ENCODE measurements at places on chromosomes 5 and 9.
A peak's percentile ranks its signal among the peaks of the same experiment; 100 is the strongest.

DNA sequence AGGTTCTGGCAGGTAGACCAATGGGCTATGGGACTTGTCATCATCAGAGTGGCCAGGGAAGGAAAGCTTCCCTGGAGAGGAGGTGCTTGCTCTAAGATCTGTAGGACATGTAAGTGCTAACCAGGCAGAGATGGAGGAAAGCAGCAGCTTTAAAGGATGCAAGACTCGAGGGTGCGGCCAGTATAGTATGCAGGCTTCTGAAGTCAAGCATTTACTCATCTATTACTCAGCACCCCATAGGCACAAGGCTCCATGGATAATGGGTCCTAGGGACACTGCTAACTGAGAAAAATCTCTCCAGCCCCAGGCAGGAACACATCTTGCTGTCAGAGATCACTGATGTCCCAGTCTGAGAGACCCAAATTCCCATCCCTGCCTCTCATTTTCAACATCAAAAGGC lies 49.7 kb downstream of the WWC1 start:
- DNase-seq: no peak

GRCh38 chr9:127644943-127645342 lies 32.9 kb downstream of the STXBP1 start:
- DNase-seq: no peak

DNA sequence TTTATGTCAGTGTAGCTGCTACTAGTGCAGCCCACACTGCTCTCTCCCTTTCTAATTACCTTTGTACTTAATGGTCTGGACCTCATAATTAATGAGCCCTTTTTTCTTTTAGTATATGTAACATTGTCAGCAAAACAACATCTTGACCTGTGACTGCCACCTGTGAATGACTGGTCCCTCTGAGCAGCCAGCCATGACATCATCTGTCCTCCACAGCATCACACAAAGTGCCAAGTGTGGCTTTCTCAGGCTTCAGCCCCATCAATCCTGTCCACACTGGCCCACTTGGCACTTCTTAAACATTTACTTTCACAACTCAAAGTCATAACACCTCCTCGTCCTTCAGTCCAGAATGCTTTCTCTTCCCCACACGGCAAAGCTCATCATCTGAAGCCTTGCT lies 104.7 kb downstream of the GPR21 start:
- DNase-seq: no peak

DNA sequence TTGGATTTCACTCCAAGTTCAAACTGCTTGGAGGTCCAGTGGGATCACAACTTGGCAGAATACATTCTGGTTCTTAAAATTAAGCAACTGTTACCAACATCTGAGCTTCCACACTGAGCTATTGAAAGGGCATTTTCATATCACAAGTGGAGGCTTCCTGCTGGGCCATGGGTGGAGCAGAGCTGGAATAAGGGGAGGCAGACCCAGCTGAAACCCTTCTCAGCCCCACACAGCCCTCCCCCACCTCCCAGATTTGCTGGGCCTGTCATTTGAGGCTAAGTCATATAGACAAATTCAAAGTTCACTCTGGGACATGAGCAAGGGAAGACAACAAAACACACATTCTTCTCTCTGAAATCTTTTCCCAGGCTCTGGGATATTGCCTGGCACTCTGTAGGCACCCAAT lies 79.9 kb downstream of the ACTL7B start:
- no peak for DNase-seq

DNA sequence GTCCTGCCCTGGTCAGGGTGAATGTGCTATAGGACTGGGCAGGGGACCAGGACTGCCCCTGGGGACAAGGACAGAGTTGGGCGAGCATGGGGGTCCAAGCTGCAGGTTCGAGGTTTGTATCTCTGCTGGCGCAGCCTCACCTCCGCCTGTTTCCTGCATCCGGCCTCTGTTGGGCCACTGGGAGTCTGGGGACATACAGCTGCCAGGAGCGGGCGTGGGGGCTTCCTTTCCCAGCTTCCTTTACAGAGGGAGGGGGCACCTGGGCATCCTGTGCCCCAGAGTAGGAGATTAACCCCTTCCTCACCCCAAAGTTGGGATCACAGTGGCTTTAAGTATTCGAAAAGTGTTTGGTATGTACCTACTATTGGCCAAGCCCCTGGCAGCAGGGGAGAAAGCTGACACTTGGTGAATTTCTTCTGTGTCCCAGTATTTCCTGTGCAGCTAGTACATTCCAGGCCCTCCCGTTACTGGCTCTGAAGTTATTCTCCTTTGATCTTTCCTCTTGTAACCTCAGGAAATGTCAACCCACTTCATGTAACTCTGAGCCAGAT lies 19.0 kb downstream of the OLFML2A start:
- no peak for DNase-seq

DNA sequence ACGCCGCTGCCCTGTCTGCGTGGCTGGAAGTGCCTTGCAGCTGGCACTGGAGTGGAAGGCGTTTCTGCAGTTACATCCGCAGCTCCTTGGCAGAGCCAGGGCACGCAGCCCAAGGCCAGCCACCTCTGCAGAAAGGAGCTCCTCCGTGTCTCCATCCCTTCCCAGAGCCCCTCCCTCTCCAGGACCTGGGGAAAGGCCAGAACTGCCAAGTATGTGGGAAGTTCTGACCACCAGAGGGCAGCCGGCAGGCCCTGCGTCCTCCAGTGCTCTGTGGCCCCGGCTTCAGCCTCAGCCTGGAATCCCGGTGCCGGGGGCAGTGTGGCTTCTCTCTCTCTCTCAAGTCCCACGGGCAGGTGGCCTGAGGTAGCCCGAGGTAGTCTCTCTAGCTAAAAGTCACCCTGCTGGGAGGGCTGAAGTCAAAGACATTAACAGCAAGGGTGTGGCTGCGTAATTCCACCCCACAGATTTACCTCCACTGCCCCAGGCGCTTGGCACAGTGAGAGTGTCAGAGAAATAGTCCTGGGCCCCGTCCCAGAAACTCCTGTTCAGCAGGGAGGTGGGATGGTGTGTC lies 101.7 kb upstream of the FCN2 start:
- no peak for DNase-seq

DNA sequence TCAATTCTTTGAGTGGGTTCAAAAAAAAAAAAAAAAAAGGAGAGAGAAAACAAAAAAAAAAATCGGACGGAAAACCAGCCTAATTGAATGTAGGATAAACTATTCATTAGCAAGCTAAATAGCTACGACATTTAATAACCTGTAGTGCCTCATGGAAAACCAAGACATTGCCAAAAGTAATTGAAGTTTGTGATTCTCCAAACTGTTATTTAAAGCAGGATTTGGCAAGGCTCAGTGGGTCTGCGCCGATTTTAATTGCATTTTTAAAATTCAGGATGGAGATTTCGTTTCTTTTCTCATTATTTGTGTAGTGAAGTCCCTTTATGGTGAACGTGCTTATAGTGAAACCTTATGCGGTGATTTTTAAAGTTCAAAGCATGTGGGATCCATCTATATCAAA lies 127.2 kb upstream of the NFIB start:
- no peak for DNase-seq

GRCh38 chr5:143208781-143209510 lies 194.5 kb downstream of the NR3C1 start:
- DNase-seq: no peak

GRCh38 chr9:29945012-29945411 lies 2371.7 kb upstream of the C9orf72 start:
- DNase-seq: no peak

- no peak for DNase-seq
Observed at GRCh38 chr9:89632192-89632733, 27.5 kb downstream of the GADD45G start.

- DNase-seq: no peak
Observed at GRCh38 chr9:129602598-129603415, 18.1 kb downstream of the C9orf50 start.

- DNase-seq: no peak
Observed at GRCh38 chr9:74800226-74800625, 87.5 kb downstream of the TRPM6 start.

DNA sequence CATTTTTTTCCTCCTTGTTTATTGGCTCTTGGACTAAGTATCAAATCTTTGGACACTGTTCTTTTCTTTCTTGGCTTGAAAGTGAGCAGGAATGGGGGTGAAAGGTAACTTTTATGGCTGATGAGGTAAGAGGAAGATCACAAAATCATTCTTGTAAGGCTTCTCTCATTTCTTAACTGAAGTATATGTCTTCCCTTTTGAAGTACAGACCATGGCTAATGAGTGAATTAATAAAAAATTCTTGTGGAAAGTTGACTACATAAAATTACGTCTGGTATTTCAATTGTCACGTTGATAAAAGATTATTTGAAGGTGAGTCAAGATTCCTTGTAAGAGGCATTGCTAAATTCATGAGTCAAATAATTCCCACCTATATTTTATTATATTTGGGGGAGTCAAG lies 25.1 kb downstream of the VCAN start:
- no peak for DNase-seq

GRCh38 chr5:147674411-147674810 lies 108.1 kb downstream of the JAKMIP2 start:
- DNase-seq: no peak

DNA sequence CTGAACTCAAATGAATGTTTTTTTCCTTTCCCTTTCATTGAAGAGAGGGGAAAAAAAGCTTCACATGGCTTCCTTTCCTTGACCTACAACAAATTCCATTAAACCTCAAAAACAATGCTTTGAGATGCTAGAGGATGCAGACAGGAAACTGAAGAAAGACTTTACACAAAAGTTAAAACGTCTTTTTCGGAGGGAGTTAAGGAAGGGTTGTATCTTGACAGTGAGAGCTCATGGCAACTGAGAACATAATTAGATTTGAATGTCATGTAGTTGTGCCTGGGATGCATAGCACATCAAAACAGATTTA lies 66.4 kb downstream of the EBF1 start:
- DNase-seq: no peak

- peak; percentile 83 for DNase-seq
Observed at GRCh38 chr9:14251154-14252071, 62.5 kb downstream of the NFIB start.

GRCh38 chr9:86405926-86406325 lies 51.7 kb upstream of the TUT7 start:
- DNase-seq: no peak

GRCh38 chr5:156103155-156103885 lies 223.6 kb upstream of the SGCD start:
- DNase-seq: no peak

DNA sequence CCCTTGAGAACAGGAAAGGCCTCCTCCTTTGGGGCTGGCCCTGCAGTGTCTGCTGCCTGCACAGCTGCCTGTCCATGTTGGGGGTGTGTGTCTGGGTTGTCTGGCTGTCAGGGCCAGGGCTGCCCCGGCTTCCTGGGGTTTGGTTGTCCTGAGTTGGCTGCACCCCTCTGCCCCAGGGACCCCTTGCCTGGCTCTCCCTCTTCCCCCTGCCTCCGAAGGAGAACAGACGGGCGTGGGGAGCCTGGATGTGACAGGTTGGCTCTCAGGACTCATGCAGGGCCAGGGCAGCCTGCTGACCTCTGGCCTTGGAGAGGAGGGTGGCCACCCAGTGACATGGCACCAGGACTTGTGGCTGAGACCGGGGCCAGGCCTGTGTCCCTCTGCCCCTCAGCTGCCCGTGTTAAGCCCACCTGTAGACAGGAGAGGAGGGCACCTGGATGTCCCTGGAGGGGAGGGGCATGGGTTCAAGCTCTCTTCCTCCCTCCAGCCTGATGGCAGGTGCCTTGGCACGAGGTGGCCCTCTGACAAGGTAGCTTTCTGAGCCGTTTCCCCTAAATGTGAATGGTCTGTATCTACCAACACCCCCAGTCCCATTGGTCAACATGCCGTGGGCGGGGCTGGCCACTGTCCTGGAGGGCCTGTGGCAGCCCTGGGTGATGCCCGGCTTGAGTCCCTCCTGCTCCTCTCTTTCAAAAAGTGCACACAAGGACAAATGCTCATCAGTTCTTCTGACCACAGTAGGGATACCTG lies 34.9 kb downstream of the WNK2 start:
- peak; percentile 52 for DNase-seq

DNA sequence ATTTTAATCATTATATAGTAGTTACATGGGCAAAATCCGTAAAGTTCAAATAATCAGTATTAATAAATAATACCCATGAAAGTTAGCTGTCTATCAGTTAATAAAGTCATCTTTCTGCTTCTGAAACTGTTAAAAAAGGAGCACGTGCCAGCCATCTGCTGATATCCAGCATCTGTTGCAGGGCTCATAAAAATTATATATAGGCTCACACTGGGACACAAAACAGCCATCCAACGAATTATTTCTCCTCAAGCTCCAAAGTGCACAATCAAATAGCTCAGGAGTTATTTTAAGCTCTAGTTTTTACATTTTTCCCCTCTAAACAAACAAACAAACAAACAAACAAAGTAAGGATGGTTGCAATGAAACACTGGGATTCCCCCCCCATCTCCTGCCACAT lies 48.3 kb downstream of the MRPS27 start:
- DNase-seq: no peak

GRCh38 chr5:138574744-138575193 lies 432 bp downstream of the HSPA9 start:
- DNase-seq: no peak

DNA sequence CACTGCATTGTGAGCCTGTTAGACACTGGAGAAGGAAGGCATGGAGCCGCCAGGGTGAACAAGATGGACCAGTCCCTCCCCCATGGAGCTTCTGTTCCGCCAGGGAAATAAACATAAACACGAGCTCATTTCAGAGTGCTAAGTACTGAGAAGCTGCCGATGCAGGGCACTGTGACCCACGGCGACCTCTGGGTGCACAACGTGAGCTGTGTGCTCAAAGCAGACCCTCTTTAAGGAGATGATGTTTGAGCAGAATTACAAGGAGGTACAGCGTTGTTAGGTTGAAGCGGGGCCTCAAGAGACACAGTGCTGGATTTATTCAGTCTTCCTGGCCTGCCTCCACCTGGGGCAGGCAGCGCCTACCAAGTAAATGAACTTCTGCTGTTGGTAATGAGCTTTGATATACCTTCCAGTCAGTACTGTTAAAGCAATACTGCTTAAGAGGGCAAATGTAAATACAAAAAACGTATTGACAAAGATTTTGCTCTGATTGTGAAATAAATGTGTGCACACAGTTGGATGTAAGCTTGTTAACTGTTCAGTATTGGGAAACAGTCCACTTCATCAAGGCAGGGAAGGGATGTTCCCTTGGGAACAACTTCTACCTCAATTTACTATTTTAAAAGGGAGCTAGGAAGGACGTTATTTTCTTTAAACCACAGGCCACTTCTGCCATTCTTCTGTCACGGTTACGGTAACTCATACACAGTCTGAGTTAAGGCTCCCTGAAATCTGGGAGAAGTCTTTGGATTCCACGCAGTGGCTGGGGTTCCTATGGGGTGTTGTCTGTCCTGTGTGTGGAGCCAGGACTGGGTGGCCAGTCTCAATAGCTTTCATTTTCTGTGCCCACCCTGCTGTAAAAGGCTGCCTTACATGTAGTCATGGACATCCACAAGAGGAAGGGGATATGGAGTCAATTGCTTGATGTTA lies 48.9 kb upstream of the DMRT1 start:
- DNase-seq: no peak
